ENCODE measurements at places on chromosomes 7 and 10.

- DNase-seq = no peak
Observed at GRCh38 chr7:116310141-116310540, 99.8 kb downstream of the TES start.

- DNase-seq = no peak
Observed at GRCh38 chr10:31730776-31731175, 197.9 kb downstream of the ARHGAP12 start.

- no peak for DNase-seq
Observed at GRCh38 chr7:5694221-5694754, 87.2 kb downstream of the RNF216 start.

DNA sequence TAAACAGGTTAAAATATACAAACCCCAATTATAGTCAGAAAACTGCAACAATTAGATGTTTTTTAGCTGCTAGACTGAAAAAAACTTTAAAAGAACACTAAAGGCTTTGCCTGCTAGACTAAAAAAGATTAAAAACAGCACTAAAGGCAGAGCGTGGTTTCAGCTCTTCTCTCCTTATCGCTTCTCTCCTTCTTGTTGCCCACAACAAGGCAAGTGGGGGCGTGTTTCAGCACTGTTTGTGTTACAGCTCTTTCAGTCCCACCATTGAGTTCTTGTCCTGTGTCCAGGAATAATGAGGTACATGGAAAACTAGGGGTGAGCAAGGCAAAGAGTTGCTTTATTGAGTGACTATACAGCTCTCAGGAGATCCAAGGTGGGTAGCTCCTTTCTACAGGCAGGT lies 112.3 kb downstream of the HPSE2 start:
- DNase-seq = no peak

DNA sequence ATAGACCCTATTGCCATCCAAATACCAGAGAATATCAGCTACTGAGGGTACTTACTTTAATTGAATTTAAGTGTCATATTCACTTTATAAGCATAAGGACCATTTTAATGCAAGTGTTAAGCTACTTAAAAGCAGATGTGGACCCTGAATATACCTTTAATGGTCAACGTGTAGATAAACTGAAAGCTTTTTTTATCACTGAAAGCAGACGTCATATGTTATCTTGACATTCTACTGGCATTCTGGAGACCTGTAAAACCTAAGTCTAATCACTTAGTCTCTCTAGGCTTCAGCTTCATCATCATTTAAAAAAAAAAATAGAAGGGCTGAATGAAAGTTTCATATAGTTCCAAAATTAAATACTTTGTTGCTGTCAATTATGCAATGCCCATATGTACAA lies 116.5 kb downstream of the ELAPOR2 start:
- DNase-seq = no peak

GRCh38 chr7:42024537-42024936 lies 212.5 kb downstream of the GLI3 start:
- DNase-seq = no peak

DNA sequence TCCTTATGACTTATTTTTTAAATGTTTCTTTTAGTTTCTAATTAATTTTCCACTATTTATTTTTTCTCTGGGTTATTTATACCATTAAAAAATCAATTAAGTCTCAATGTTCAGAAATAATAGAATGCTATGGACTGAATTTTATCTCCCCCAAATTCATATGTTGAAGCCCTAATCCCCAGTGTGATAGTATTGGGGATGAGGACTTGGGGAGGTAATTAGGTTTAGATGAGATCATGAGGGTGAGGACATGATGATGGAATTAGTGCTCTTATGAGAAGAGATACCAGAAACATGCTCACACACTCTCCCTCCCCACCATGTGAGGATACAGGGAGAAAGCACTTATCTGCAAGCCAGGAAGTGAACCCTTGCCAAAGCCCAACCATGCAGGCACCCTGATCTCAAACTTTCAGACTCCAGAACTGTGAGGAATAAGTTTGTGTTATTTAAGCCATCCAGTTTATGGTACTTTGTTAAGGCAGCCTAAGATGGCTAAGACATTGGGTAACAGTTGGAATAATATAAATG lies 202.6 kb downstream of the MDFIC start:
- DNase-seq = no peak

- DNase-seq = no peak
Observed at GRCh38 chr10:48451969-48452878, 145.7 kb downstream of the MAPK8 start.

- DNase-seq = no peak
Observed at GRCh38 chr10:62037890-62038608, 136.6 kb downstream of the ARID5B start.

- no peak for DNase-seq
Observed at GRCh38 chr10:33041783-33042437, 83.9 kb upstream of the ITGB1 start.
